ENCODE measurements at places on chromosomes 7 and 10.

- DNase-seq: no peak
These were observed 172.3 kb upstream of the ADO start for GRCh38 chr10:62632071-62632809.

- DNase-seq: no peak
These were observed 218.8 kb downstream of the SFMBT2 start for GRCh38 chr10:7192061-7192460.

GRCh38 chr7:101507791-101508252 lies 121.3 kb downstream of the MYL10 start:
- peak; percentile 75 for DNase-seq

DNA sequence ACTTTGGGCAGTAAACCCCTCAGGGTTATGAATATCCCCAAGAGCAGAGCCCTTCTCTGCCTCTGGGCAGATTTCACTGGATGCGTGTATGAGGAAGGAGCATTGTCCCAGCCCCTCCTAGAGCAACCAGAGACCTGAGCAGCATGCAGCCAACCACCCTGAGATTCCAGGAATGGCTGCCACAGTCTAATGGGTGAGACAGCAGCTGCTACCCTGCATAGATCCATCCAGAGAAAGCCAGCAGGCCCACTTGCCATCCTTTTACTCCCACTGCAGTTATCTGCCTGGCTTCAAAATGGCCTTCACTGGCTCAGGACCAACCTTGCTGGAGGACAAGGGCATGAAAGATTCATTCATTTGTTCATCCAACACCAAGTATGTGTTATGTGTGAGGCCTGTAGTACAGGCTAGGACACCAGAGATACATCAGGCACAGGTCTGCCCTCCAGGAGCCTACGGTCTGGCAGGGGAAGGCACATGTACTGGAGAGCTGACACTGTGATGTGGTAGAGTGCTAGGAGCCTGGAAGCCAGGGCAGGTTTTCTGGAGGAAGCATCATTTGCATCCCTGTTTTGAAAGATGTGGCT lies 26.2 kb upstream of the C10orf105 start:
- DNase-seq: no peak

- DNase-seq: no peak
These were observed 556.3 kb downstream of the GRM8 start for GRCh38 chr7:126696256-126697038.

DNA sequence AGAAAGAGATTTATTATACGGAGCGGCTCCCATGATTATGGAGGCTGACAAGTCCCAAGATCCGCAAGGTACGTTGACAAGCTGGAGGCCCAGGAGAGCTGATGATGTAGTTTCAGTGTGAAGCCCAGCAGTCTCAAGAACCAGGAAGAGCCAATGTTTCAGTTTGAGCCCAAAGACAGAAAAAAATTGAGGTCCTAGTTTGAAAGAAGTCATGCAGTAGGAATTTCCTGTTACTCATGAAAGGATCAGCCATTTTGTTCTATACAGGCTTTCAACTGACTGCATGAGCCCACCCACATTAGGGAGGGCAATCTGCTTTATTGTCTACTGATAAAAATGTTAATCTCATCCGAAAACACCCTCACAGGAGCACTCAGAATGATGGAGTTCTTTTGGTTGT lies 51.5 kb downstream of the CCDC71L start:
- no peak for DNase-seq

- no peak for DNase-seq
These were observed 435.2 kb upstream of the AUTS2 start for GRCh38 chr7:69162931-69163670.

- no peak for DNase-seq
These were observed 50.8 kb upstream of the SLC29A3 start for GRCh38 chr10:71268247-71268691.

DNA sequence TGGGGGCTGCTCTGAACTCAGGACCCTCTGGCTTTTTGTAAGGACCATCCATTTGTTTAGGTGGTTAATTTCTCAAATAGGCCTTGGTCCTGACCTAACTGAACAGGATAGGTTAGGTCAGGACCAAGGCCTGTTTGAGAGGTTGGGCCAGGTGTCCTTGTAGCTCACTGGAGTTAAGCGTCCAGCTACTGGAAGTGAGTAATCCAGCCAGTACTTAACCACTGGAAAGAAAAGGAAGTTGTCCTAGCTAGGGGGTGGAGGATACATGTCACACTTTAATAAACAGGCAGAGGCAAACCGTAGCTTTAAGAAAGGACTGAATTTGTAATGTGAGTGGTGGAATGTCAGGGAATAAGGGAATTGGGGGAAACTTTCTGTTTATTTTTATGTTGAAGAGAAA lies 96.0 kb downstream of the GPR85 start:
- DNase-seq: no peak

DNA sequence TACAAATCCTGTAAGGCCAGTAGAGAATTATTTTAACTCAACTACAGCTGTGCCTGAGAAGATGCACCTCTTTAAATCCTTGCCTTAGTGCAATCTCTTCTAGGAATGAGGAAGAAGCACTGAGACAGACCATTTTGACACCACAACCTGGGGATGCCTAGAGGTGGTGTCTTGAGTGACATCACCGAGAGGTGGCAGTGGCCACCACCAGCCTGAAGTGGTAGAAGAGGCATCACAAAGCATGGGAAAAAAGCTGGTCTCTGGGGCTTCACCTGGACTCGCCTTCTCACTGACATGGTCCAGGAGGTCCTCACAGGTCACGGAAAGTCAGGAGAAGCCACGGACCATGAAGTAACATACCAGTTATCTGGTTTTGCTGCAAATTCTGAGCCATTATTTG lies 99.2 kb upstream of the PDLIM1 start:
- no peak for DNase-seq

- DNase-seq: no peak
These were observed 53.0 kb downstream of the PARP12 start for GRCh38 chr7:140009735-140010134.

DNA sequence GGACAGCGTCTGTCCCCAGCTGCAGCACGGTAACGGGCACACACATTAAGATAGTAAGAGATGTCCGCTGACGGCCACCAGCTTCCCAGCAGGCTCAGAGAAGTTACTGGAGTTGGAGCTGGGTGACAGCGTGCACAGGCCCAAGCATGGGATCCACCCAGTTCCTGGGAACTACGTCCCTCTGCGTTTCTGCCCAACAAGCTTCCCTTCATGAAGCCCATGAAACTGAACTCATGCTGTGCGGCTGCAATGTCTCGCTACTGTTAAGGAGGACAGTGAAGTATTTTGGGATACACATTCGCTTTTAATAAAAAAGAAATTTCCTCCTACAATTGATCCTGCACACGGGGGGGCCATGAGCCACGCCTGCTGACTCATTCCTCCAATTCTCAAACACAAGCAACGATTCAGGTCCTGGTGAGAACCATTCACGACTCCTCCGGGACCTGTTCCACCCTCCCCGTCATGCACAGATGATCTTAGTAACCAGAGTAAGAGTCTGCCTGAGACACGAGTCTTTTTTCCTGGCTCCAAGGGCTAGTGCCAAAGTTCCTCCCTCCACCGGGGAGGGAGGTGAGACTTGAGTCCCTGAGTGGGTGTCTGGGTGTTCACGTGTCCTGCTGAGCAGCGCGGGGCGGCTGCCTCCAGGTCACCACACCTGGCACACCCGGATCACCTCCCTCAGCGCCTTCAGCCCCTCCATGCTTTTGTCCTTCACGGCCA lies 2.6 kb downstream of the PSMG3 start:
- no peak for DNase-seq

GRCh38 chr7:43639858-43640491 lies 57.1 kb downstream of the STK17A start:
- DNase-seq: peak; percentile 81

DNA sequence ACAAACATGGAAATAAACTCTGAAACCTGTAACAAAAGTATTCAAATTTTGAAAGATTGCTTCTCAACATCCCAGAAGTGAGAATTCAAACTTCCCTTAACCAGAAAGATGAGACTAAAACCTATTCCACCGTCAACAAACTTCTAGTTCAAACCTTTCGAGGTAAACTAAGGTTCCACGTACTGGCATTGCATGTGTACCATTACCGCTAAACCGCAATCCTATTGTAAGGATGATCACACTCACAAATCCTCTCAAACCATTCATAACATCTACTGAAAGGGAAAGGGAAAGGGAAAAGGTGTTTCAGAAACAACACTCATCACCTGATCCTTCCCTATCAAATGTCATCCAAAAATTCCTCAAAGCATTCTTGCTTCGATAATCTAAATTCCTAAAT lies 3.1 kb downstream of the SMURF1 start:
- DNase-seq: no peak

DNA sequence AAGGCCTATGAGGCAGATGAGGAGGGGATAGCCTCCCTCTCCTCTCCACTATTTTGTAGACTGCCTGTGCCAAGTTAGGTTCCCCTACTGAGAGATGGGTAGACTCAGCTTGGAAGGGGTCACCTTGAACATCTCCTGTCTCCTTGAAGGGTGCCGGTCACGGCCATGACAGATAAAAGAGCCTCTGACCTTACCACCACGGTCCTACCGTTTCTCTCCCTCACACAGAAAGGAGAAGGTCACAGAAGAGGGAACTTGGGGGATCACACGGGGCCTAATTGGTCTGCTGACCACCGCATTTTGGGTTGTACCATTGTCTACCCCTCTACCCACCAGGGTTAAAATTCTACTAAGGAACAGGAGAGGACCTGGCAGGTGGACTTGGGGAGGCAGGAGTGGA lies 17.0 kb downstream of the PRSS2 start:
- DNase-seq: no peak

DNA sequence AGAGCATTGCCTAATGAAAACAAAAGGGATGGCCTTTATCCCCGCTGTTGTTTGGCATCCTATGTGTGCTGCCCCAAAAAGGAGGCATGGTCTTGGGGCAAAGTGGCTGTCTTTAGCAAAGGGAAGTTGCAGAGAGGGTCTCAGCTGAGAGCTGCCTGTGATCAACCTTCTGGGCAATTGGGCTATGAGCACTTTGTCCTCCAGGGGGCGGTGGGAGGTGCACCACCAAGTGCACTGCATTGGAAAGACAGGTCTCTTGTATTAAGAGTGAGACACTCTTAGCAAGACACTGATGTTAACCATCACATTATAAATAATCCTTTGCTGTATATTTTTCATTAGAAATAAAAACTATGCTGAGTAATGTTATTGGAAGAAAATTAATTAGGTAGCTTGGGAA lies 314.8 kb downstream of the POM121L12 start:
- peak; percentile 36 for DNase-seq

GRCh38 chr7:1899951-1900762 lies 230.1 kb downstream of the ELFN1 start:
- DNase-seq: no peak
